Purkinje cell (primary cell): ENCODE measurements at places on chromosomes 5 and 9. TPM values are rescaled to one million over a fixed set of nuclear protein-coding genes. Genes with fewer than 3 reads are reported as not detected.

The RASEF gene
- polyA plus RNA-seq: 0.04 TPM in 1 of 2 replicates, not detected in the other

The IFNA2 gene
- polyA plus RNA-seq: 0.22 TPM in 1 of 2 replicates, not detected in the other

The IL13 gene
- not detected in 2 replicates for polyA plus RNA-seq

The BHMT2 gene
- polyA plus RNA-seq: not detected in 2 replicates

The FSTL4 gene
- 174 and 193 TPM in 2 replicates for polyA plus RNA-seq

The CEMIP2 gene
- polyA plus RNA-seq: 5.2 and 7.7 TPM in 2 replicates

The NTNG2 gene
- polyA plus RNA-seq: 0.13 and 0.28 TPM in 2 replicates

The IRX2 gene
- polyA plus RNA-seq: 2.1 and 6.0 TPM in 2 replicates

The SLC6A7 gene
- polyA plus RNA-seq: 0.65 TPM in 1 of 2 replicates, not detected in the other

The CTXN3 gene
- not detected in 2 replicates for polyA plus RNA-seq

The KCNIP1 gene
- polyA plus RNA-seq: 139 and 148 TPM in 2 replicates

The SLC28A3 gene
- 0.15 TPM in 1 of 2 replicates, not detected in the other for polyA plus RNA-seq

The GPRIN1 gene
- 0.95 and 2.2 TPM in 2 replicates for polyA plus RNA-seq

The FCN2 gene
- not detected in 2 replicates for polyA plus RNA-seq

The AMBP gene
- not detected in 2 replicates for polyA plus RNA-seq

The POMT1 gene
- 4.1 and 8.9 TPM in 2 replicates for polyA plus RNA-seq

The TNFSF15 gene
- polyA plus RNA-seq: not detected in 2 replicates

The ZER1 gene
- 2.3 and 4.4 TPM in 2 replicates for polyA plus RNA-seq

The SPINK4 gene
- polyA plus RNA-seq: not detected in 2 replicates

The SLC6A19 gene
- not detected in 2 replicates for polyA plus RNA-seq

The GABRA6 gene
- polyA plus RNA-seq: 21.2 and 21.4 TPM in 2 replicates

The LCN15 gene
- not detected in 2 replicates for polyA plus RNA-seq

The IL4 gene
- 0.71 TPM in 1 of 2 replicates, not detected in the other for polyA plus RNA-seq

The RABEPK gene
- polyA plus RNA-seq: 21.6 and 21.9 TPM in 2 replicates

The LECT2 gene
- polyA plus RNA-seq: not detected in 2 replicates

The UNC5A gene
- 1.3 TPM in 1 of 2 replicates, not detected in the other for polyA plus RNA-seq

The HAVCR2 gene
- polyA plus RNA-seq: 0.24 TPM in 1 of 2 replicates, not detected in the other

The PCDHAC2 gene
- 22.6 and 36.9 TPM in 2 replicates for polyA plus RNA-seq

The MSMP gene
- polyA plus RNA-seq: 5.6 TPM in 1 of 2 replicates, not detected in the other

The ALDH7A1 gene
- 16.7 and 29.6 TPM in 2 replicates for polyA plus RNA-seq

The NKD2 gene
- polyA plus RNA-seq: 0.13 and 0.48 TPM in 2 replicates

The RALGDS gene
- polyA plus RNA-seq: 0.67 and 0.81 TPM in 2 replicates

The NME5 gene
- 113 and 125 TPM in 2 replicates for polyA plus RNA-seq

The PCAT7 gene
- polyA plus RNA-seq: 0.53 TPM in 1 of 2 replicates, not detected in the other

The PDE6A gene
- polyA plus RNA-seq: not detected in 2 replicates

The IL9 gene
- polyA plus RNA-seq: not detected in 2 replicates

The TOR4A gene
- polyA plus RNA-seq: not detected in 2 replicates

The TEX48 gene
- polyA plus RNA-seq: not detected in 2 replicates

The PAEP gene
- polyA plus RNA-seq: not detected in 2 replicates

The TNC gene
- polyA plus RNA-seq: 2.9 and 3.8 TPM in 2 replicates

The ESM1 gene
- polyA plus RNA-seq: not detected in 2 replicates

The CDC20B gene
- 0.21 TPM in 1 of 2 replicates, not detected in the other for polyA plus RNA-seq
